ENCODE measurements at places on chromosomes 13 and 19.

GRCh38 chr13:27211771-27212364, 39.5 kb upstream of the RPL21 start:
- DNase-seq, result no peak

DNA sequence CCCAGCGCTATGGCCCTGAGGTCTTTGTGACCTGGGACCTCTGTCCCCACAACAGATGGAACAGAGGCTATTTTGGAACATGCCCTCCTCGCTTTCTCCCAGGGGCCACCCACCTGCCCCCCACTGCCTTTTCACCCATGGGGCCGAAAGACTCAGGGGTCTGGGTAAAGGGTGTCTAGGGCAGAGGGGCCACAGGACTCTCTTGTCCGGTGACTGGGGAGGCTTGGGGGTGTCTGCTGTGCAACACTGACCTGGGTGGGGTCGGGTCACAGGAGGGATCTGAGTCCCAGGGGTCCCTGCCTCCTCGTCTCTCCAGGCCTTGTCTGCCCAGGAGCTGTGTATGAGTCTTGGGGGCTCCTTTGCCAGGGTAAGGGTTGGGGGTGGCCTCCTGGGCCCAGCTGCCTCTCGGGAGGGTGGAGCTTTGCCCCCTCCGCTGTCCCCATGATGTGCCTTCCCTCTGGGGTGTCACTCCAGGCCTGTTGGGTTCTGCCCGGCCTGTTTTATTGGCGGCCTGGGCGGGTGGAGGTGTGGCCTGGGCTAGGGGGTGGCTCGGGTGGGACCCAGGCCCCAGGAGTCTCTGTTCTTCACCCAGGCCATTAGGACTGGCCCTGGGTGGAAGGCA, 2.1 kb downstream of the ARID3A start:
- DNase-seq, result no peak

DNA sequence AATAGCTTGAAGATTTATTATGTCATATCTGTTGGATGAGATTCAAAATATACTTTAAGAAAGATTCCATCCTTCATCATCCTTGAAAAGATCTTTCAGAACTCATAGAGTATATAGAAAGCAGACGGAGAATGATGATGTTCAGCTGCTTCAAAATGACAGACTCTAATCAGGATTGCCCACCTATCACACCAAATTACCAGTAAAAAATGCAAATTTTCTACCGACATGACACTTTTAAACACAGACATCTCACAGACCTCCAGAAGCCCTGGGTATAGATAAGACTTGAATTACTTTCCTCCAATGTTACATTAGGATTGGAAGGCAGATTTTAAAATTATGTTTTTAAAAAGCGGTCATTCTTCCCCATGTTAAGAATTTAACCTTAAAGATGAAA, 235.5 kb downstream of the GPC6 start:
- DNase-seq, result no peak

DNA sequence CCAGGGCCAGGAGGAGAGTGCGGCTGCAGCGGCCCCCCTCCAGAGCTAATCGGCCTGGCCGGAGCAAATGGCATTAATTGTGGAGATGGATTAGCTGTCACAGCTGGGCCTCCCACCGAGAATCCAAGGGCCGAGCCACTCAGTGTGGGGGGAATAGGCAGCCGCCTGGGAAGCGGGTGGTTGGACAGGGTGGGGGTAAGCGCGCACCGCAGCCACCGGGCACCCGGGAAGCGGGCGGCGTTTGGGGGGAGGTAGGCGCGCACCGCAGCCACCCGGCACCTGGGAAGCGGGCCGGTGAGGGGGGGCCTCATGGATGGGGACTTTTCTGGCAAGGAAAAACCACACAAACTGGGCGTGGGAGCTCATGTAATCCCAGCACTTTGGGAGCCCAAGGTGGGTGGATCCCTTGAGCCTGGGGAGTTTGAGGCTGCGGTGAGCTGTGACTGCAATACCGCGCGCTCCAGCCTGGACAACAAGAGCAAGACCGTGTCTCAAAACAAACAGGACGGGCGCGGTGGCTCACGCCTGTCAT, 9.7 kb downstream of the R3HDM4 start:
- peak; percentile 91 for DNase-seq

DNA sequence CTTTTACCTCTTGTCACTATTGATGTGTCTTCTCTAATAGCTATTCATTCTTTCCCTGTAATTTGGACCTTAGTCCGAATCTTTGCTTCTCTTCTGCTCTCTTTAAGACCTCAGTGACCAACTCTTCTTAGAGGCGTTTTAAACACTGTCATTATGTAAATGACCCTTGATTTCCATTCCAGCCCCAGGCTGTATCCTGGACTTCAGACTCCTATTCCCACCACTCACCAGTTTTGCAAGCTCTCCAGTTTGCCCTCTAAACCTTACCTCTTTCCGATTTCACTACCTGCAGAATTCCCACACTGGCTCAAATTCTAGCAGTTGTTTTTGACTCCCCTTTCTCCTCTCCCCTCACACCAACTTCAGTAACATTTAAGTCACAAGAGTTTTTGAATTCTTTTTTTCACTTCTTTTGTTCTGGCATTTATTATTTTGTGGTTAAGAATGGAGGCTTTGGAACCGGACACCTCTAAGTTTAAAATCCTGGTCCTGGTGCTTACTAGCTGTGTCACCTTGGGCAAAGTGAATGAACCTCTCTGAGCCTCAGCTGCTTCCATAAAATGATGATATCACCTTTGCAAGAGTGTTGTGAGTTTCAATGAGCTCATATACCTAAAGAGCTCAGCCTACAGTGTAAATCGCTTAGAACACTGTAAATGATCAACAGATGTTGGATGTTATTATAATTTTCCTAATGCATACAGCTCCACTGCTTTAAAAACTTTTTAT, 13.6 kb upstream of the HMGB1 start:
- DNase-seq, result no peak

- no peak for DNase-seq
Observed at GRCh38 chr13:88303157-88303556, 632.0 kb downstream of the SLITRK5 start.
